Spinal cord (tissue), 10 donors: ENCODE measurements at places on chromosomes 2 and 18. TPM values are rescaled to one million over a fixed set of nuclear protein-coding genes. Genes with fewer than 3 reads are reported as not detected.

- DNase-seq = no peak
Measured at GRCh38 chr2:171124541-171124940, 36.2 kb downstream of the TLK1 start.

GRCh38 chr18:48540251-48541025, 1.6 kb downstream of the CTIF start:
- peak; percentile 30 for DNase-seq

DNA sequence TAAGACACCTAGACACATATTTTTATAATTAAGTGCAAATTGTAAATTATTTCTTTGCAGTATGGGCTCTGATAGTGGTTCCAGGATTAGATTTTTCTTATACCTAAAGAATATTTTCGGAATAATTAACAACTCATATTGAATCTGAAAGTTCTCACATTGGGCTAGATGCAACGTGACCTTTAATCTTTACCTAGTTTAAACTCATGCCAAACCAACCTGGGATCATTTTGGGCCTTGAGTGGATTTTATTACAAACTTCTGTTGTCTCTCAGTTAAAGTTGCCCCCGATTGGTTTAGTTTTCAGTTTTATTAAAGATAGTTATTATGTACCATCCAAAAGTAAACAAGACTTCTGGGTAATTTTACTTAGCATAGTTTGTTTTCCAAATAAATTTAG, 230.2 kb upstream of the VWC2L start:
- DNase-seq = no peak

GRCh38 chr18:76592096-76592495, 97.1 kb upstream of the ZNF516 start:
- DNase-seq = no peak

DNA sequence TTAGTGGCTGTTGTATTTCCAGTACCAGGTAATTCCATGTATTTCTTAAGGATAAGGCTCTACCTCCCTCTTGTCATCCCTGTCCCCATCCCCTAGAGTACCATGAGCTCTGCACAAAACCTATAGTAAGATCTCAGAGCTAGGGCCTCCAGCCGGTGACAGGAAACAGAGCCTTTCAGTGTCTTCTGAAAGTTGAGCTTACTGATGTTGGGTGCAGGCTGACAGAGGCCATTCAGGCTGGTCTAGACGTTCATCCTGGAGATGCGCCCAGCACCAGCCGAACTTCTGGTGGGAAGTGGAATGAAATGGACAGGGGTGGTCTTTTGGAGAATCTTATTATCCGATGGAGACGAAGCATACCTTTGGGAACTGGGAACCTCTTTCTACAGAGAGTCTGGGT, 16.7 kb upstream of the LYPD6B start:
- no peak for DNase-seq

DNA sequence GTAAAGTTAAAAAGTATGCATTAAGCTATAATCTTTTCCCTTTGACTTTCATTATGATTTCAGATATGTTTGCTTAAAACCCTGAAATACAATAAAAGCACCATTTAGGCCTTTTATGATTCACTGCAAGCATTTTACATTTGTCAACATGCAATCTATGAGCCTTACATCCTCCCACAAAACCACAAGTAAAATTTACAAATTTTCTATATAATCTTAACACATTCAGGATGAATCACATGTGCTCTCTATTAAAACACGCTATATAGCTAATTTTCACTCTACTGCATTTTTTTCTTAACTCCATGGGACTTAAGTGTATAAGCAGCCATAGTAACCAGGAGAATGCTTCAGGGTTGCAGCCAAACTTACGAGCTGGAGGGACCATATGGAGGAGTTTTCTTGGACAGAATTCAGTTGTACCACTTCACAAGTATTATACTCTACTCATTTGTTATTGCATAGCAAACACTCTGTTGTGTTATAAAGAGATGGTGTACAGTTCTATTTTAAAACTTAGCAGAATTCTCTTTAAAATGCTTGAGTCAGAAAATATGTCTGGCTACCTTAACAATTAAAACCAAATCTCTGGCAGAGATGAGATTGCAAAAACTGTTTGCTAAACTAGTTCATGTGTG, 293.2 kb downstream of the ALK start:
- no peak for DNase-seq

DNA sequence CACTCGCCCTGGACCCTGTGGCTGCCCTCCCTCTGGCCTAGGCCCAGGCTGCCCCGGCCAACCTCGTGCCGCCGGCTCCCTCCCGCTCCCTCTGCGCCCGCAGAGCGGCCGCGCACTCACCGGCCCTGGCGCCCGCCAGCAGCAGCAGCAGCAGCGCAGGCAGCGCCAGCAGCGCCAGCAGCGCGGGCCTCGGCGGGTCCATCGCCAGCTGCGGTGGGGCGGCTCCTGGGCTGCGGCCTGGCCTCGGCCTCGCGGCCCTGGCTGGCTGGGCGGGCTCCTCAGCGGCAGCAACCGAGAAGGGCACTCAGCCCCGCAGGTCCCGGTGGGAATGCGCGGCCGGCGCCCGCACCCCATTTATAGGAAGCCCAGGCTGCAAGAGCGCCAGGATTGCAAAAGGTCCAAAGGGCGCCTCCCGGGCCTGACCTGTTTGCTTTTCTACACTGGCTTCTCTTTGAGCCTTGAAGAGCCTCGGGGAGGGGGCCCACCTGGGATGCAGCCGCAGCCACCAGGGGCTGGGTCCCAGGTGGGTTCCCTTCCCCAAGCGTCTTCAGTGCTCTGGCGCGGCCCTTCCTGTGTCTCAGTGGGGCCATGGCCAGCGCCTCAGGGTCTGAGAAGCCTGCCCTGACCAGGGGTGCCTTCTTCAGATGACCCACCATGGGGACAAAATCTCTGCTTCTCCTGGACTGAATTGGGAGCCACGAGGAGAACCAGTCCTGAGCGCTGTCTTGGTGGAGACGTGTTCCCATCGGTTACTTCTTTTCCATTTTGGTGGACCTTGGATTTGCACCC, at the start of gene APOB:
TSS of gene APOB (minus strand) at position 330 of the 789 bp plus-strand sequence. CDS start at position 202, 128 bp downstream.
- DNase-seq = no peak

- DNase-seq = no peak
Measured at GRCh38 chr2:1650085-1650872, 94.0 kb downstream of the PXDN start.

GRCh38 chr2:40962026-40962425, 510.1 kb upstream of the SLC8A1 start:
- DNase-seq = no peak

- DNase-seq = no peak
Measured at GRCh38 chr18:68262690-68263294, 452.1 kb downstream of the TMX3 start.

GRCh38 chr2:40201425-40201824, 250.5 kb downstream of the SLC8A1 start:
- DNase-seq = no peak

DNA sequence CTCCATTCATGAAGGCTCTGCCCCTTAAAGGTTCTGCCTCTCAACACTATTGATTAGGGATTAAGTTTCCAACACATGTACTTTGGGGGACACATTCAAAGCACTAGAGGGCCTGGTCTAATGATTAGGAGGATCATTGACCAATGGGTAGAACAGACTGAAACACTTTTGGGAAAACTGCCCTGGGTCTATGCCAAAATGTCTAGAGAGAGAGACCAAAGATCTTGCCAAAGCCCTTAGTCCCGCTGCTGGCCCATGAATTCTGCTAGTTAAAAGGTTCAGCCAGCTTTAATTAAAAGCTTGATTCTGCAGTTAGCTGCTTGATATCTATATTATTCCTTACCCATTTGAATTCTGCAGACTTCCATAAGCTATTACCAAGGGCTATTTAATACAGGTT, 613.2 kb downstream of the SLC4A3 start:
- DNase-seq = no peak

DNA sequence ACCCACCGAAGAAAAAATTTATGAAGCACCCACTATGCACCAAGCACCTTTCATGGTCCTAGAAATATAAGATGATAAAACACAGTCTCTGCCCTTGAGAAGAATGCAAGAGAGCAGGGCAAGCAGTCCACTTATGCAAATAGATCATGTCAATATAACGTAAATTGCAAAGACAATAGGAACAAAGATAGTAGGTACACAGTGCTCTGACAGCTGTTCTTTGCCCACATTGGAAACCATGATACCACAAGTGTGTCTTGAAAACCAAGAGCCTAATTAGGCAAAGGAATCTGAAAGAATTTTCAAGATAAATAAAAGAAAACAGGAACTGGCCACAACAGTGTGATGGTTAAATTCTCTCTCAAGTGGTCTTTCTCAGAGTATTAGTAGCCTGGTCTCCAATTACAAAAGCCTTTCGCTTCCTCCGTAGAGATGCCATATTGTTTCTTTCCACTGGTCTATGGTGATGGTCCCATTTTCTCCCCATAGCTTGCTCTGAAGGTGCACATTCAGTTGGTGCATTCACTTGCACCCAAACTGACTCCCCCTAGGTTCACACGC, 108.5 kb downstream of the VWC2L start:
- no peak for DNase-seq

DNA sequence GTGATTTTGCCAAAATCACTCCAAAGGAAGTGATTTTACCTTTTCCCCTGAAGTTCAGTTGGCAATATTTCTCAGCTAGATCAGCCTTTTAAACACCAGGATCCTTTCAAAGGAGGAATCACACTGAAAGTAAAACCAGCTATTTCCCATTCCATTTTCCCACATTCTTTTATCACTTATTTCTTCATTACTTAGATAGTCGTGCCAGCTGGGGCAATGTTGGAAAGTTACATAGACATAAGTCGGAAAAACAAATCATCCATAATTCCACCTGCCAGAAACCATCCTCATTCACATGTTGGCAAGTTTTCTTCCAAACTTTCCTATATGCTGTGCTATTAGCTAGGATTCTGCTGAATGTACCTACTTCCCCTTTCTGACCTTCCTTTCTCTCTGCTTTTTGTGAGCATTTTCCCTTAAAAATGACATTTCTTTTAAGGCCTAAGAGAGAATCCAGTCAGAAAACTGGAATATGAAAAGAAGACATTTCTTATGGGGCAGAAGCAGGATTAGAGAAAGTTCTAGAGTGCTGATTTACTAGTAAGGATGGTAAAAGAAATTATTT, 170.0 kb upstream of the STK17B start:
- DNase-seq = no peak

NAT8 gene
- not detected for total RNA-seq

PIK3C3 gene
- total RNA-seq = 64.4 TPM

SCYGR5 gene
- total RNA-seq = not detected

SLC16A14 gene
- total RNA-seq = 45.9 TPM

AGXT gene
- total RNA-seq = not detected

LRRFIP1 gene
- 36.5 TPM for total RNA-seq

CCDC74B gene
- total RNA-seq = 17.6 TPM

IAH1 gene
- total RNA-seq = 76.0 TPM

NOSTRIN gene
- 11.8 TPM for total RNA-seq

CROCC2 gene
- total RNA-seq = 0.30 TPM

ACADL gene
- 5.8 TPM for total RNA-seq
